NCI-H2171 (cell line): ENCODE measurements at places on chromosomes 12 and 14.

- no peak for DNase-seq
Measured at GRCh38 chr14:100561005-100561404, 26.2 kb downstream of the BEGAIN start.

GRCh38 chr12:84056-84455 lies 17.5 kb downstream of the IQSEC3 start:
- peak; percentile 100 for DNase-seq

GRCh38 chr14:58733451-58734208 lies 95.9 kb downstream of the DACT1 start:
- peak; percentile 28 for DNase-seq

GRCh38 chr12:53328043-53328435 lies 6.6 kb upstream of the AAAS start:
- DNase-seq: no peak

GRCh38 chr14:93952829-93953228 lies 23.5 kb downstream of the ASB2 start:
- no peak for DNase-seq

DNA sequence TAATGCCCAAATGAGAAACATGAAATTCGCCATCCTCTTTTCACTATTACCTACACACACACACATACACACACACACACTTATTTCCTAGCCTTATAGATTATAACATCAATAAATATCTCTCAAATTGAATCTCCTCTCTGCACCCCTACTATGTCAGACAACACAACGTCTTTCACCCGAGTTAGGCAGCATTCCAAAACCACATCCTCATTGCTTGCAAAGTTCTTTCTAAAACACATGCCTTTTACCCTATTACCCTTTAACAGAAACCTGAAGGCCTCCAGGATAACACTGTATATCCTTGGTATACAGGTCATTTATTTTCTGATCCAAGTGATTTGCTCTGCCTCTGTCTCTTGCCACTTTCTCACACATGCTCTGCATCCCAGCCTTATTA lies 56.3 kb downstream of the KCNH5 start:
- no peak for DNase-seq

DNA sequence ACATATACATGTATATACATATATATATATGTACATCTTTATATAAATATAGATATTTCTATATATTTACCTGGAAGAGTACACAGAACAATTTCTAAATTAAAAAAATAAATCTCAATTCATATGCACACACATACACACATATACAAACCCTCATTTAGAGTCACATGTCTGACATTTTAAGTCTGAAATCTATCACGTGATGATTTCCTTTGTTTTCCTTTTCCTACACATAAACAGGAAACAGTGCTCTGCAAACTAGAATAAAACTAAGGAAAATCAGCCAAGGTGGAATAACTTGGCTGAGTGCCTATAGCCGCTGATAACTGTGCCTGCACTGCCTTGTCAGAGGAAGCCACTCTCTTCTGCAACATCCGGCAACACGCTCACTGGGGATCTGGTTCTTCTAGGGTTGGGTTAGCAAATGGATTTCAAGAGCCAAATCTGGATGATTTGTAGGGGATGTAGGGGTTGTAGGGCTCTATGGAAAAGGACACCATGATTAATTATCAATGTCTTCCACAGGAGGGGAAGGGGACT lies 480.7 kb downstream of the TMEM132D start:
- no peak for DNase-seq

DNA sequence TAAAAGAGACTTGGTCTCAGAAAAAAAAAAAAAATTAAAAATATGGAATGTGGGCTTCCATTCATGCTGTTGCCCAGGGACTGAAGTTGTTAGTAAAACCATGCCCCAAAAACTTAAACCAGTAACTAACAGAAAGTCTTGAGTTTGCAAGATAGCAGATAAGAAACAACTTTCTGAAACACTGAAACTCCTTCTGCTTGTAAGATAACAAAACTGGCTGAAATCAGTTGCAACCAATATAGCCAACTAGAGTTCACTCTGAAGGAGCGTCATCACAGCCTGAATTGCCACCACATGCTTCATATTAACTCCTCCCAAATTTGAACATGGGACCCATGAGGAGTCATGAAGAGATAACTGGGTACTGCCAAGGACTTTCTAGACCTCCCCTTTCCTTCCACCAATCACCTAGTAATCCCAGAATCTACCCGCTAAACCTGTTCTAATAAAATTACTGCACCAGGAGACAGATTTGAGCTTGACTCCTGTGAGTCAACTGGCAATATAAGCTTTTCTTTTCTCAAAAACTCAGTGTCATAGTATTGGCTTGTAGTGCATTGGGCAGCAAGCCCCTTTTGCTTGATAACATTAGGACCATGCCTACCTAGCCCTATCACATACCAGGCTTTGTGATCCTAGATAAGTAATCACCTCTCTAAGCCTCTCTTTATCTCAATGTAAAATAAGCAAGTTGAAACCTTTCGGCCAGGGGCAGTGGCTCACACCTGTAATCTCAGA lies 53.6 kb downstream of the R3HDM2 start:
- no peak for DNase-seq

GRCh38 chr12:6376079-6376869 lies 911 bp upstream of the SCNN1A start:
- DNase-seq: no peak

DNA sequence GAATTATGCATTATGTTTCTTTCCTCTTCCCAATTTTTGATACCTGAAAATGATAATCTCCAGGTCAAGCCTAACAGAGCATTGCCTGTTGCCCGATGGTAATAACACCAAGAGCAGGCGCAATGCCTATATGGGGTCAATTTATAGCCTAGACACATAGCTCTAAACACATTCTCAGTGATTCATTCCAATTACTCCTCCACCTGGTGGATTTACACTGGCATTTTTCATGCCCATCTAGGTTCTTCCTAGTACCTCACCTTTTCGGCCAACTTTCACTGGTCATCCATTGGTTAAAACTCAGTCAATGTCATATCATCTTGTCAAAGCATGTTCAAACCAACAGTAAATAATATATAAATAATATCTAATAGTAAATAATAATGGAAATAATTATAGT lies 53.1 kb downstream of the EIF2S3B start:
- no peak for DNase-seq

DNA sequence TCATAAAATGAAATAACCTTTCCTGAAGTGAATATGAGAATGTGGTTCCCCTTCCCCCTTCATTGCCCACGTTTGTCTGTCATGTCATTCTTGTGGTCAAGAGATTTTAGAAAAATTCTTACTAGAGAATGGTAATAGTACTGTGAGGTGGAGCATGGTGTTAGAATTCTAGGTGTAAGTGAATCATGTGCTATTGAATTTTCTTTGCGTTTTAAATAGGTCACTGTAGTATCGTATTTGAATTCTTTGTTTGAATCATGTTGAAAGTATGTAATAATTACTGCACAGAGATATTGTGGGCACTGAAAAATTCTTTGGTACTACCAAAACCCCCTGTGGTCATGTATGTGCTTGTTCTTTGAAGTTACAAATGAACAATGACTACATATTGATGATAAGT lies 49.9 kb downstream of the FUT8 start:
- DNase-seq: no peak

DNA sequence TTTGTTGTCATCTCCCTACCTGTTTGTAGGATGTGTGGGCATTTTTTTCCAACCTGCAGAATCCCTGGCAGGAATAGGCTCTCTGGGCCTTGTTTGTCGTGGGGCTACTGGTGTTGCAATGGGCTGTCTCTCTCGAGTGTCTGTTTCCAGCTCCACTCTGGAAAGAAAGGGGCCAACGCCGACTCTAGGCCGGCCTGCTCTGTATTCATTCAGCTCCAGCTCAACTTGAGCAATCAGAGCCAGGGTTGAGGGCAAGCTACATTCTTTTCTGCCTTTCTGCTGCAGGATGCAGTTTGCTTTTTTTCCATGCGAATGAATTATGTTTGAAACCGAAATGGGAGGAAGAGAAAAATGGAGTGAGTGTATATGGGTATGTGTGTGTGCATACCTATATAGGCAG lies 2.3 kb downstream of the JDP2 start:
- no peak for DNase-seq

DNA sequence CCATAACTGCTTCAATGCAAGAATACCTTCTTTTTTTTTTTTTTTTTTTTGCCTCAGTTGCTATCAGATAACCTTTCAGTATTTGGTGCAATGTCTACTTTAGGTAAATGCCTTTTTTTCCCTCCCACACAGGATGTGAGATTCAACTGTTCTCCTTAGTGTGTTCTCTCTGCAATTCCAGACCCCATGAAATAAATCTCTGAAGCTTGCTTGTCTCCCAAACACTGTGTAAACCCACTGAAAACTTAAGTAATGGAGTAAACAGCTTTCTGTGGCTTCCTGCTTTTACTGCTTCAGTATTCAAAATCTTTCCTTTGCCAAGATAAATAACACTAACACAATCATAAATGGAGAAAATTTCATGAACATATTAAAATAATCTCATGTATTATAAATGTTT lies 55.8 kb upstream of the CLEC14A start:
- no peak for DNase-seq

DNA sequence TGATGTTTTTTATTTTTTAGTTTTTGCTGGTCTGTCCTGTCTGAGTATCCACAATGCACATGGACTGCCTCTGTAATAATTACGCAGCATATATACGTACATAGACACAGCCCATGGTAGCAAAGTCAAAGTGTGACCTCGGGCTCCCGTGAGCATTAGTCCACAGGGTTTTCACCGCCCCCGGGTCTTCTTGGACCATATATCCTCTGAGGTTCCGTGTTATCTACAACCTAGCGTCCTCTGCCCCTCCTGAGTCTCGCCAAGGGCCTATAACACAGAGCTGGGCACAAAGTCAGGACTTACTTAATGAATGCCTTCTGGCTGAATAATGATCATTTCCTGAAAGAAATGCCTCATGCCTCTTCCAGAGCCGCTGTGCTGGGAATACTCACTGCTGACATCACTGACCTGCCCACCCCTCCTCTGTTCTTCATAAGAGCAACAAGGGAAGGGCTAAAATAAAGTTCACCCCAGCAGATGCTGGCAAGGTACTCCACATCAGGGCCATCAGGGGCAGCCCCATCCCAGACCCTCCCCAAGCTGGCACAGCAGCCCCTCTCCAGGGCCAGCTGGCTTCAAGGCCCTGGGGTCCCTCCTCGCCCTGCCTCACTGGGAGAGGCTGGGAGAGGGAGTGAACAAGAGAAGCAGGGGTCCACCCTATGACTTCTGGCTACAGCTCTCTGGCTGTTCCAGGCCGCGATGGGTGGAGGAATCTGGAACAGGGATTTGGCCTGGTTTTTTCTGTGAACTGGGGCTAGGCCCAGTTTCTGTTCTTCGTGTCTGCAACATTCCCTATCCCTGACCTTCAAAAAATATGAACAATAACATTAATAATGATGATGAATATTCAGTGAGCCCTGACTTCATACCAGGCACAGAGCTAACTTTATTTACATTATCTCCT lies 7.9 kb downstream of the HDAC7 start:
- no peak for DNase-seq

GRCh38 chr14:32185097-32185496 lies 16.7 kb upstream of the RNU6-7 start:
- no peak for DNase-seq

- DNase-seq: no peak
Measured at GRCh38 chr12:26327975-26328644, 132.7 kb downstream of the SSPN start.

- DNase-seq: no peak
Measured at GRCh38 chr14:77248666-77249065, 22.3 kb downstream of the NGB start.

GRCh38 chr14:22888662-22889061 lies 5.6 kb downstream of the REM2 start:
- DNase-seq: peak; percentile 44

GRCh38 chr12:123987022-123987421 lies 14.0 kb downstream of the ZNF664 start:
- no peak for DNase-seq

- no peak for DNase-seq
Measured at GRCh38 chr12:6722863-6723262, 983 bp upstream of the COPS7A start.

GRCh38 chr12:32820376-32820931 lies 64.8 kb upstream of the YARS2 start:
- peak; percentile 88 for DNase-seq

GRCh38 chr14:71588028-71588427 lies 344.2 kb upstream of the RGS6 start:
- DNase-seq: no peak

DNA sequence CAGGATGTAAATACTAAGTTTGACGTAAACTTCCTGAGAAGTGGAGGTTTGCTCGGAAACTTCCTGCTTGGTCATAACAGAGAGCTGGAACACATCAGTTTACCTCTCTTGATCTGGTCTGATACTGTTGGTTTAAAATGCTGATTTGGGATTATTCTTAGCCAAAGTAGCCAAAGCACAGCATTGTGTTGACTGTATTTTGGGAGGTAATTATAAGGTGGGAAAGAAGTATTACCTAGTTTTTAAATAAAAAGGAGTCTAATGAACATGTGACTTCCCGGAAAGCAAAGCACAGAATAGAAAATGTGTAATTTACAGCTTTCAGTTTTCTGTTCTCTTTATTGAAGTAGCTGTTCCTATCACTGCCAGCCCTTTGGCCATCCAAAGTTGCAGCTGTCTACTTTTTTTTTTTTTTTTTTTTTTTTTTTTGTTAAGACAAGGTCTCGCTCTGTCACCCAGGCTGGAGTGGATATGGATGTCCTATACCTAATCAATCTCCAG lies 52.2 kb upstream of the SRP54 start:
- no peak for DNase-seq

DNA sequence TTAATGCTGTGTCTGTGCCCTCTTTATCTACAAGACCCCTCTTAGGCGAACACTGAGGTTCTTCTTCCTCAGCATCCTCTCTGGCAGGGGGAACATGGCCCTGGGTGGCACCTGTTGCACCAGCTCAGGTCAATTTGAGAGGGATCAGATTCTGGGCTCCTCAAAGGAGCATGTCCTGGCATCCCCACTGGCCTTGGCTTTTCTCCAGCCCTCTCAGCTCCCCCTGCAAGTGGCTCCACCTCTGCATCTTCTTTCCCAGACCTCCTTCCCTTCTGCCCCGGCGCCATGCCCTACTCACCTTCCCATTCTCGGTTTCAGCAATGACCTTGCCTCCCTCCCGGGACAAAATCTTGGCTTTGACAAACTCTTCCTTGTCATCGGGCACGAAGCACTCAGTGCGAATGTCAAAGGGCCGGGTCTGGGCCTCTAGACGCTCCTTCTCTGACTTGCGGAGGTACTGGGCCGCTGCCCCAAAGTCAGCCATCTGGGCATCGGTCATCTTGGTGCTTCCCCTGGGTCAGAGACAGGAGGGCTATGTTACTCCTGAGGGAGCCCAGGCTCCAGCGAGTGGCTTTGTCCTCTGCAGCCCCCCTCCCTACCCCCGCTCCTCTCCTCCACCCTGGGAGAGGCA lies 1.2 kb downstream of the MYH6 start:
- no peak for DNase-seq

GRCh38 chr14:102222009-102222575 lies 82.4 kb downstream of the WDR20 start:
- DNase-seq: no peak

GRCh38 chr14:103427485-103428443 lies 42.5 kb downstream of the MARK3 start:
- no peak for DNase-seq
